ENCODE measurements at places on chromosomes 13 and 19. TPM values are rescaled to one million over a fixed set of nuclear protein-coding genes. Genes with fewer than 3 reads are reported as not detected.

GRCh38 chr13:79448413-79448812 lies 32.5 kb upstream of the NDFIP2 start:
- peaks cover 8% of the 10 kb centered on the region for H3K4me1 ChIP-seq
- no peak overlapping the region for H3K27ac ChIP-seq
- no peak for DNase-seq
- H3K36me3 ChIP-seq: no peaks in the 10 kb centered on the region
- H3K27me3 ChIP-seq: no peaks in the 10 kb centered on the region
- H3K4me3 ChIP-seq: no peak overlapping the region

Gene ZNF470
- 4.2 TPM for total RNA-seq

DNA sequence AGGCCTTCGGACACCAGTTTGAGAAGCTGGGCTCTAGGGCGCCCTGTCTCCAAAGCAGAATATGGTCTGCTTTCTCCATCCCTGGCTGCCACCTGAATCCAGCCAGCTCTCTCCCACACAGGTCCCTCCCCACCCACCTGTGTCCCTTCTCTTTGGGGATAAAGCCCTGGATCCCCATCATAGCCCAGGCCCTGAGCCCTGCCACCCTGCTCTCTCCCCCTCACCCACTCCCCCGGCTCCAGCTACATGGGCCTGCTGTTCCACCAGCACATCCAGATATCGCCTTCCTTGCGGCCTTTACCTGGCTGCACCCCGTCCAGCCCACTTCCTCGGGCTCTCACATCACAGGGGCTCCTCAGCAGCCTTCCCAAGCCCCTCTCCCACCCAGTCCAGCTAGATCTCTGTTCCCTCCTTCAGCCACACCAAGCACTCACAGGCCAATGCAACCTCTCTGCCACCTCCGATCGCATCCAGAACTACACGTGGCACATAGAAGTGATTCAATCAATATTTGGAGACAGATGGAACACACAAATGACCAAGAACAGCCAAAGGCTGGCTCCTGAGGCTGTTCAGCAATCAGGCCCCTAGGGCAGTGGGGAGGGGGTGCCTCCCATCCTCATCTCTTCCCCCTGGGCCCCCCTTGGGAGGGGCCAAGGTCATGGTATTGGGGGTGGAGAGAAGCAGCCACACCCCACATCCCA lies 7.6 kb downstream of the AKT2 start:
- H3K27ac ChIP-seq: peak overlapping the region; percentile 29
- DNase-seq: peak; percentile 61
- H3K4me1 ChIP-seq: peaks cover 39% of the 10 kb centered on the region
- no peak overlapping the region for H3K4me3 ChIP-seq
- no peaks in the 10 kb centered on the region for H3K27me3 ChIP-seq
- H3K36me3 ChIP-seq: no peaks in the 10 kb centered on the region

GRCh38 chr19:1750343-1751021 lies 2.8 kb upstream of the ONECUT3 start:
- H3K27me3 ChIP-seq: peaks cover 42% of the 10 kb centered on the region
- H3K36me3 ChIP-seq: no peaks in the 10 kb centered on the region
- no peak for DNase-seq
- no peak overlapping the region for H3K4me3 ChIP-seq
- peaks cover 8% of the 10 kb centered on the region for H3K4me1 ChIP-seq

DNA sequence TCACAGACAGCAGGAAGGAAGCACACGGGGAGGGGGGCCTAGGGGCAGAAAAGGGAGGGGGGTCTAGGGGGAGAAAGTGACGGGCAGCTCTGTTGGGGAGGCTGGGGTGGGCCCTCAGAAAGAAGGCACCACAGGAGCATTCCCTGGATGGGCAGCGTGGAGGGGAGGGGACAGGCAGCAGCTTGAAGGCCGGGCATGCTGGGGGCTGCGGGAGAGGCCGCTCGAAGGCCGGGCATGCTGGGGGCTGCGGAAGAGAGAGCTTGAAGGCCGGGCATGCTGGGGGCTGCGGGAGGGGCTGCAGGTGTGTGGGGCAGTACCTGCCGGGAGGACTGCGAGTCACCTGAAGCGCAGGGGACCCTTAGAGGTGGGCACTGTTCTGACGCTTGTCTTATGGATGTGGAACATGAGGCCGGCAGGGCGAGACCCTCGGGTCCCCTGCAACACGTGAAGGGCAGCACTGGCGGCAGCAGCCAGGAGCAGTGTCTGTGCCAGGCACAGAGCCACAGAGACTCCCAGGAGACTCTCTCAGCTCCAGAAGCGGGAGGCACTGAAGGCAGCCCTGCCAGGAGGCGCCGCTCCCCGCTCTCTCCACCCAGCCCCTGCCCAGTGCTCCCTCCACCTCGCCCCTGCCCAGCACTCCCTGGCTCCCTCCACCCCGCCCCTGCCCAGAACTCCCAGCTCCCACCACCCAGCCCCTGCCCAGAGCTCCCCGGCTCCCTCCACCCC lies 13.3 kb downstream of the ZNF787 start:
- DNase-seq: no peak
- H3K36me3 ChIP-seq: no peaks in the 10 kb centered on the region
- H3K27me3 ChIP-seq: no peaks in the 10 kb centered on the region
- no peak overlapping the region for H3K4me3 ChIP-seq
- H3K27ac ChIP-seq: no peak overlapping the region

DNA sequence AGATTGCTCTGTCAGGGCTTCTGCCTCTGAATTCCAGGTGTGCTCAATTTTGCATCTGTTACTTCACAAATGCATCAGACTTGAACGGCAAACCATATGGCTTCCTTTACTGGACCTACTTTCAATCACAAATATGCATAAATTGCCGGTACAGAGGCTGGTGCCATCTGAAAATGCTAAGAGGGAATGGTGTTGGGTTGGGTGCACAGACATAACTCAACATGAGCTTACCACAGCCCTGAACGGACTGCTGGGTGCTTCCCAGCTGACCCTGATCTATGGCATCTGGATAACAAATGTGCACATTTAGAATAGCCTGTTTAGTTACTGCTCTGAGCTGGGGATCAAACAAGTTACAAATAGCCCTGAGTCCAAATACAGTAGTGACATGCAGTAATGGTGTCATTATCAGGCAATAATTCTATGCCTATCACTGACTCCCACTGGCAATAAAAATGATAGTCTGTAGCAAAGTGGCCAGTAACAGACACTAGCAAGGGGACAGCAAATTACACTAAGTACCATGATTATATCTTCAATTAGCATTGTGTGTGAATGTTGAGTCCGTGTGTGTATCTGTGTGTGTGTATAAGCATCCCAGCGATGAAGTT lies 927.3 kb downstream of the DIAPH3 start:
- no peaks in the 10 kb centered on the region for H3K36me3 ChIP-seq
- H3K27me3 ChIP-seq: no peaks in the 10 kb centered on the region
- no peak overlapping the region for H3K27ac ChIP-seq
- DNase-seq: no peak
- H3K4me1 ChIP-seq: peaks cover 3% of the 10 kb centered on the region
- no peak overlapping the region for H3K4me3 ChIP-seq

Data from chondrocyte (in vitro differentiated cells).